NCI-H1092 treated with DMSO at 0.1 percent for 48 hours (cell line): ENCODE measurements at places on chromosomes 7 and 10.
A peak's percentile ranks its signal among the peaks of the same experiment; 100 is the strongest.

DNA sequence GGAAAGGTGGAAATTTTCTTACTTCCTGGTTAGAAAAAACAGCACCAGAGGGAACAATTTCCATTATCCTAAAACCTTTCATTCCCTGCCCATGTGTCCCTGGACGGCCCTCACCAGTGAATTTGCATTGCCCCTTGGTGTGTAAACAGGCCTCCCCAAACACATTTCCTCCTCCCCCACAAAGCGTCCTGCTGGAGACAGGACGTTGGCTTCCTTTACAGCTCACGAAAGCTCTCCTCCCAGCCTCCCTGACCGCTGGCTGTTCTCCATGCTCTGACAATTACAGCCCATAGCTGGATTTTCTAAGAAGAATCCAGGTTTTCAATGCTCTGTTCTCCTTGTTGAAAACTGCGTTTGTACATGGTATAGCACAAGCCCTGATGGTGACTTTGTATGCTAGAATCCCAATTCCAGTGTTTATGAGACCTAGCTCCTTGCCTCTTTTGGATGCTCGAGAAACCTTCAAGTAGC is 724.2 kb upstream of the CELF2 start:
- no peak for DNase-seq

- DNase-seq: peak; percentile 70
Observed at GRCh38 chr7:32164341-32164996, 94.3 kb upstream of the PDE1C start.

DNA sequence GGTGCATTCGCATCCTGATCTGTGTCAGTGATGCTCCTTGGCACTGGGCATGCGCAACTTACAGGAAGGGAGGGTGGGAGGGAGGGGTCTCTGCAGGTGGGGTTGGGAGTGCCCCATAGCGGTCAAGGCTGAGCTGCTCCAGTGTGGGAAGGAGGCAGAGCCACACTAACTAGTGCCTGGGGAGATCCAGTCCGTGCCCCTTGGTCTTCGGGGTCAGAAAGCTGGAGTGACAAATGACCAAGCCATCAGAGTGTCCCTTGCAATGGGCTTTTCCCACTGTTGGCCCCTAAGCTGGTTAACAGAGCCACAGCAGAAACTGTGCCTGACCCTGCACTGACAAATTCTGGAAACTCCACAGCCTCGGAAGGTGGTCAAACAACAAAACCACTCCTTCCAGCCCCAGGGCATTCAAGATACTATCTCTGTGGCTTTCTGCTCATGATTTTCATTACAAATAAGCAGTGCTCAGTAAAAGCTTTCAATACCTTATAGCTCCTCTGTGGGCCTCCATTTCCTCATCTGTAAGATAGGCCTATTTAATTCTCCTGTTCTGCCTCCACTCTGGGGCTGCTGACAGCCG is 138.1 kb upstream of the UNC5B start:
- DNase-seq: no peak

DNA sequence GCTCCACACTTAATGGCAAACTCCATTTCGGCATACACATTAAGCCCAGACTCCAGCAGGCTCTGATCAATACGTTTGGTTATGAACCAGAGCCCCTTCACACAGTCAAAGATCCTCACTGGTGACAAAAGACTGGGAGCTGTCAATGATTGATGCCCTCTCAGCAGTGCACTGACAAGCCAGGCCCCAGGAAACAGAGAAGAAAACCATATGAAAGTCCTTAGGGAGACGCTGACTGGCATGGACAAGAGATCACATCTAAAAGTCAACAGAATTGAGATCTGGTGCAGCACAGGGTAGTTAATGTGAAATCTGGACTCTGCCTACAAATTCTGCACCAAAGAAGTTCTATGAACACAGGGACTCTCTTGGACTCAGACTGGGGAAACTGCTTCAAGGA is 600.9 kb upstream of the NRP1 start:
- no peak for DNase-seq

DNA sequence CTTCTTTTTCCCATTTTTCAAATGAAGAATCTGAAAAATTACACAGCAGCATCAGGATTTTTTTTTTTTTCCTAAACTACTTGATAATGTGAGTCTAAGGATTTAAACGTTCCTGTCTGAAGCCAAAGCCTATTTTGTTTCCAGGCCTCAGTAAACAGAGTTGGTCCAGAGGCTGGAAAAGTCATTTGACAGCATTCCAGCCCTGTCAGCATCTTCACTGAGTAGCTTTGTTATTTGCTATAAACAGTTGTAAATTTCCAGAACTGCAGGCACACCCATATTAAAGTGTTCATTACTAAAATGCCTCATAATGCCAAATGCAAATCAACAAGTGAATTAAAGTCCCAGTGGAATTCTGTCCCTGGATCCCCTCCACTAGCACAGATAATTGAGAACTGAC is 35.5 kb upstream of the KMT2E start:
- no peak for DNase-seq

GRCh38 chr10:75709245-75709644 is 277.8 kb downstream of the LRMDA start:
- no peak for DNase-seq
